ENCODE measurements at places on chromosomes 7 and 10.

GRCh38 chr10:18418541-18419215, 232.7 kb downstream of the NSUN6 start:
- no peak for DNase-seq

DNA sequence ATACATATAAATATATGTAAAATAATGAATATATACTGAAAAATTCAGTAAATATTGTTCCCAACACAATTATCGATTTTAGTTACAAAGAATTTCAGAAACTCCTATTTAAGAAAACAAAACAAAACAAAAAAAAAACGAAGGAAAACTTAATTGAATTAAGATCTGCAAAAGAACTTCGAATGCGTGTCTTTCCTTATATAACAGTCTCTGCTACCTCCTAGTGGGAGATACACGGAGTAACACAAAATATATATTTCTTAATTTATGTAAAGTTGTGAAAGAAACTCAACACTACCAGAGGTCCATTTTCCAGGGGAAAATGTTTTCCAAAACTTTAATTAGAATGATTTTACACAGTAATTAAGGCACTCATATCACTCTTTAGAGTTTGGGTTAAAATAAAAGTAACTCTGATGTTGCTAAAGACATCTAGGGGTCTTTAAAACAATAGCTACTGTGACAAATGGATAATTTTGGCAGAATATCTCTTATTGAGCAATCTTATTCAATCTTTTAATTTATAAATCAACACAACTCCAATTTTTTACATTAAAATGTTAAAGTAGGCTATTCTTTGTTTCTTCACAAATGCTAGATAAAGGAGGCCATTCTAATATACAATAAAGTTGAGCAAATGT, 41.6 kb downstream of the NEBL start:
- DNase-seq: no peak

DNA sequence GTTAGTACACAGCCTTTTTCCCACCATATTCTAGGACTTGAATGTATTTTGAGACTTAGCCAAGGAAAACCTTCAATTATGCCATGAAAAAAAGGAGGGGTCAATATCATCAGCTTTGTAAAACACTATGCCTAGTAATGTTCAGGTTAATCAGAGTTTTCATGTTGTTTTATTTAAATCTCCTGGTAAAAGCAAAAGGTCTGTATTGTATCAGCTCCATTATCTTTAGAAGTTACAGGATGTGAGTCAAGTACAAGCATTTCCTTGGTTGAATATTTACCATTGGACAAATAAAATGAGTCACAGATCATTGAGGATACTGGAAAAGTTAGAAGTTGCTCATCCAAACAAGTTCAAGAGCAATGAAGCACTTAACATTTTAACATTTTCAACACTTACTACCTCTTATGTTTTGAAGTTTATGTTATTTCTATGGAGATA, 89.9 kb upstream of the CAPZA2 start:
- no peak for DNase-seq

- DNase-seq: no peak
Measured at GRCh38 chr7:74182453-74183090, 8.4 kb downstream of the EIF4H start.

DNA sequence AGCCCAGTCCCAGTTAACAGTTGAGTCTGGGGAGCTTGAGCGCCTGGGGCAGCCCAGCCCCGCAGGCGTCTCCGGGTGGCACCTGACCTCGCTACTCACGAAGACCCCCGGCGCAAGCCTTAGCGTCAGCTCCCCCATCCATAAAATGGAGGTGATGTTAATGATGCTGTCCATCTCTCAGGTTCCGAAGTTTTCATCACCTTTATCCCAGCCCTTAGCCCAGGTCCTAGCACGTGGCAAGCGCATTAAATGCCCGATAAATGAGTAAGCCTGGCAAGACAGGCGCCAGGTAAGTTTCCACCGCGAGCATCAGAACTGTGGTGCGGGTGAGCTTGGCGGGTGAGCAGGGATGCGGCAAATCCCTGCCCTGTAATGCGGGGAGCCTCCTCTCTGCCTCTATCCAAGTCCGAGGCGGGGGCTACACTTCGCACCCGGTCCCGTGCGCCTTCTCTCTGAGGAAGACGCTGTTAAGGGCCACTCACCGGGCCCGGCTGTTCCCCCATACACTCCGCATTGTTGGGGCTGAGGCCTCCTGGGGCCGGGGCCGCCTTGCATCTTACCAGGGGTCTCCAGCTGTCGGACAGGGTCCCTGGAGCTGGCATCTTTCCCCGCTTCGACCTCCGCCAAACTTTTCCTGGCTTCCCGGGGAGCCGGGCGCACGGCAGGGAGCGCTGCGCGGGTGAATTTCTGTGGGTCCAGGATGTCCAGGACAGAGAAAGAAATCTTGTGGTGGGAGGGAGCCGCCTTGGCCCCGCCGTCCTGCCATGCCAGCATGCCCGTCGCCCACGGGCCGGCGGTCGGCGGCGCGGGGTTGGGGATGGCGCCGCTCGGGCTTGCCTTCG, 444 bp downstream of the NKX1-2 start:
- DNase-seq: no peak

DNA sequence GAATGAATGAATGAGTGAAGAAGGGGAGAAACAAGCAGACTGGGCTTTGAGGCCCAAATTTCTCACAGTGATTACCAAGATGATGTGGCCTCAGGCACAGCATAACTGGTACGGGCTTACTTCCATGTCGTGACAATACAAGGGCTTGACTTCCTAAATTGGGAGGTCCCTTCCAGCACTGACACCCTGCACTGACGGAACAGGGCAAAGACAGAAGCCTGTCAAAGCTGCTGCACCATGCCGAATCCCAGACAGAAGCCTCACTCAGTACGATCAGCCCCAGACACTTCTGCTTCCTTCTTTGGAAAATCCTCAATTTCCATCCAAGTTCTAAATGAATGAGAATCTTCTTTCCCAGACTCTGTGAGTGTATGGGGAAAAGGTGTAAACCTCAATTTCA, 51.9 kb downstream of the GNA12 start:
- no peak for DNase-seq

DNA sequence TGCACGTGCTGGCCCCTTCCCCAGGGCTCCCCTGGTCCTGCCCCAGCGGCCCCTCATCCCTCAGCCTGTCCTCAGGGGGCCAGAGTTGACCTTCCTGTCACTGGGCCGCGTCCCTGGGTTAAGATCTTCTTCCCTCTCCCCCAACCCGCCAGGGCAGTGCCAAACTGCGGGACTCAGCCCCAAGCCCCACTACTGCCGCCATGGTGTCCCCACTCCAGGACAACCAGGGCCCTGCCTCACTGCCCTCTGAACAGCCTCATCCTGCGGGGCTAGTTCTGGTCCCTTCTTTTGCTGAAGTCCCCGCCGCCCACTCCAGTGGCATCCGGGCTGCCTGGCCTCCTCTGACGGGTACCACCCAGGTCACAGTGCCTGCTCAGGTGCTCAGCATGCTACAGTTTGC, 37.5 kb downstream of the UNCX start:
- DNase-seq: no peak

DNA sequence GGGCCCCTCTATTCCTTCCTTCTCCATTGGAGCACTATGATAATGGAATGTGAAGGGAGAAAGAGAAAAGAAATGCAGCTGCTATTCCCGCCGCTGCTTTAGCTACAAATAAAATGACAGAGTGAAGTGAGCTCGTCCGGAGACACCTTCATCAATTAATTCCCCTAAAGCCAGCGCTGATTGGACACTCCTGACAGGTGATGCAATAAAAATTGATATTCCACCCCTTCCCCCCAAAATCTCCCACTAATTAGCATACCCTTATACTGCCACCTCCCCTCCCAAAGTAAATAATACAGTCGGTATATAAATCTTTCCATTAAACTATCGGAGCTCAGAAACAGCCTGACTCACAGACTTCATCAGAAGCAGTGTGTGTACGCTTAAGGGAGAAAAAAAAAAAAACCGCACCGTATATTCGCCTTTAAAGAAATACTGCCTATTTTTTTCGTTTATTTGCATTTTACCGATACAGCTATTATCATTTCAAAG, 7.3 kb downstream of the SKIDA1 start:
- DNase-seq: no peak

DNA sequence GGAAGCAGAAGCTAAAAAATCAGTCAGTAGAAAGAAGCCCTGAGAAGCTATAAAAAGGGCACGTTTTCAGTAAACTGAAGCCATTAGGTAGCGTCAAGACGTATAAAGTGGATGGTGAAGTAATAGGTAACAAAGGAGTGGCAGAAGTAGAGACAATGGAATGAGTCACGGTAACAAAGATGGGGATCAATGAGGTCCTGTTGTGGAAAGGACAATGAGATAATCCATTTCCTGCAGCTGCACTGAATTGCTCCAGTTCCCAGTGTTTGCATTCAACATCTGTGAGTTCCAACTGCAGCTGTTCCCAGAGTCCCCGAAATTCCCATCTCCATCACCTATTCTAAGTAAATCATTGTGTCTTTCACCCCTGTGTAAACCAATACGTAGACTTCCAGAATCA, 4.8 kb upstream of the HYCC1 start:
- DNase-seq: no peak

- no peak for DNase-seq
Measured at GRCh38 chr10:50896721-50897120, 11.3 kb upstream of the A1CF start.

DNA sequence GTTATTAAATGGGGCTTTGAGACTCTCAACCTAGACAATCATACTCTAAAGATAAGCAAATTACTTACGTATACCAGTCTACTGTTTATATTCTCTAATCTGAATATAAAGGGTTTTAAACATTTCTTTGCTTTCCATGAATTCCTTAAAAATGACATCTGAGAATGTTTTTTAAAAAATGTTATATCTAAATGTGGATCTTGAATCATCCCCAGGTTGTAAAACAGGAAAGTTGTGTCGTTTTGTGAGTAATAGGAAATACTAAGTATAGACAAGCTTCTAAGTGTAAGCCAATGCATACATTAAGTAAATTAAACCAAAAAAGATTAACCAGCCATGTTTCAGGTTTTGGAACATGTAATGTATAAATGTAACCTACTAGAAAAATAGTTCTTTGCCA, 26.8 kb downstream of the ADD3 start:
- DNase-seq: no peak

DNA sequence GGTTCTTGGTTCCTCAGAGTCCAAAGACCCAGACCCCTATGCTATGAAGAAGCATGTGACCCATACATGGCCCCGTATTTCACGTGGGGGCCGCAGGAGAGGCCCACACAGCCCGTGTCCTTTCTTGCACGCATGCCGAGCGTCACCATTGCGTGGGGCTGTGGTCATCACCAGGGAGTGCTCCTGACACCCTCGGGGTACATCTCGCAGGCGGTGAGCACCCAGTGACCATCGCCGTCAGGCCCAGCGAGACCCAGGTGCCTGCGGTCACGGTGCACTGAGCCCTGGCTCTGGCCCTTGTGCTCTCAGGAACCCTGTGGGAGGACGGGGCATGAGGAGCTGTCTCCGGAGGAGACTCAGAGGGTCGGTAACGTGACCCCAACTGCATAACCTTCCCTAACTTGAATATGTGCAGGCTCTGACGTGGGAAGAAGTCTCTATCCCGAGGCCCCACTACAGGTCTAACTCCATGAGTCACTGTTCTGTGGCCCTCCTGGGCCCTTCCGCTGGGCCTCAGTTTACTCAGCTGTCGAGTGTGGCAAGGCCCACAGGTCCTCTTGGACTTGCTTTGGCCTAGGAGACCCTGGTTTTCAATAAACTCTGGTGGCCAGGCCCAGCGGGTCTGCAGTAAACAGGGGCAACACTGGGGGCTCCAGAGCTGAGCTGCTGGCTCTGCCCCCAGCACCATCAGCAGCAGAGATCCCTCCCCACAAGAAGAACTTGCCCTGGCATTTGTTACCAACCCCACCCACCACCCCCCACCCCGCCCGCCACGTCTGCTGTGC, 503.9 kb downstream of the PTPRN2 start:
- no peak for DNase-seq

DNA sequence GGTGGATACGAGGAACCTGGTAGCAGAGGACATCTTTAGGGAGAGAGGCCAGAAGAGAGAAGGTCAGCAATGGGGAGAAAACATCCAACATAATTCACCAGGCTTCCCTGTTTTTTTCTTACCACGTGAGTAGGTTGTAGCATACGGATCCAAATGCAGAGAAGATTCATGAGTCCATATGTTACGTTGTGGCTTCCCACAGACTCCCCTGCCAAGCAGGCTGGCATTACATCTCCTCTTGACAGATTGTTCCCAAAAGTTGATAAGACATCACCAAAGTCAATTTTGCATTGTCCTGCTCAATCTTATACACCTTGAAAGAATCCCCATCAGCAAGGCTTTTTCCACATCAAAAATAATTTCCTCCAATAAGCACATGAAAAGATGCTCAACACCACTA, 39.7 kb downstream of the DRGX start:
- DNase-seq: no peak

DNA sequence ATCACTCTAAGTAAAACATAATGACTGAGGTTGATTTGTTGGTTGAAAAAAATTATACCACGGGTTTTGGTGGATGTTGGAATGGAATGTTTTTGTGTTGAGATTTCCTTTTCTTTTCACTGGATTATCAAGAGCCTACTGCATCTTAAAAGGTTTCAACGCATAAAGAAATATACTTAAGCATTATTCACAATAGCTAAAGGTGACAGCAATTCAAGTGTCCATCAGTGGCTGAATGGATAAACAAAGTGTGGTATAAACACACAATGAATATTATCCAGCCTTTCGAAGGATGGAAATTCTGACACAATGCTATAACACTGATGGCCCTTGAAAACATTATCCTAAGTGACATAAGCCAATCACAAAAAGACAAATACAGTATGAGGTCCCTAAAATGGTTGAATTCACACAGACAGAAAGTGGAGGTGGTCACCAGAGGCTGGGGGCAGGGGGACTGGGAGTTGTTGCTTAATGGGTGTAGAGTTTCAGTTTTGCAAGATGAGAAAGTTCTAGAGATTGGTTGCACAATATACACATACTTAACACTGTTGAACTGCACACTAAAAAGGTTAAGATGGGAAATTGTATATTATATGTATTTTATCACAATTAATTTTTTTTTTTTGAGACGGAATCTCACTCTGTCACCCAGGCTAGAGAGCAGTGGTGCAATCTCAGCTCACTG, 122.3 kb downstream of the NRP1 start:
- DNase-seq: no peak

DNA sequence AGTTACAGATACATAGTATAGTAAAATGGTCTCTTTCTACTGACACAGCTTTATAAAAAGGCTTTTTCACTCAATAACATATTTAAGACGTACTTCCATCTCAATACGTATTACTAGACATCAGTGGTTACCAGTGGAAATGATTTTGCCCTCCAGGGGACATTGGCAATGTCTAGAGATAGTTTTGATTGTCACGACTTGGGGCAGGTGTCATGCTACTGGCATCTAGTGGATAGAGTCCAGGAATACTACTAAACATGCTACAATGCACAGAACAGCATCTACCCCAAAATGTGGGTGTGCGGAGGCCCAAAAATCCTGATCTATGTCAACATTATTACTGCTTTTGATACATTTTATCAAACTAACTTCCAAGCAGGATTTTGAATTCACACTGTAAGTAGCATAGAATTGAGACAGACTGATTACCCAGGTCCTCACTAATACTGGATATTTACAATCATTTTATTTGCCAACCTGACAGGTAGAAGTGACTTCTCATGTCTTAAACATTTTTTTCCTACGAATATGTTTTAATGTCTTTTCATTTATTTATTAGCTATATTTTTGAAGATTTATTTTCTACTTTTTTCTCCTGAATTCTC, 53.8 kb downstream of the HGF start:
- DNase-seq: no peak

- no peak for DNase-seq
Measured at GRCh38 chr10:110704070-110704469, 59.9 kb downstream of the RBM20 start.

GRCh38 chr7:24949884-24950283, 30.1 kb downstream of the OSBPL3 start:
- DNase-seq: no peak

- peak; percentile 41 for DNase-seq
Measured at GRCh38 chr7:45136106-45137060, 21.2 kb upstream of the RAMP3 start.

Measured in GM12878 (cell line).